ENCODE measurements at places on chromosomes 4 and X. TPM values are rescaled to one million over a fixed set of nuclear protein-coding genes. Genes with fewer than 3 reads are reported as not detected.

DNA sequence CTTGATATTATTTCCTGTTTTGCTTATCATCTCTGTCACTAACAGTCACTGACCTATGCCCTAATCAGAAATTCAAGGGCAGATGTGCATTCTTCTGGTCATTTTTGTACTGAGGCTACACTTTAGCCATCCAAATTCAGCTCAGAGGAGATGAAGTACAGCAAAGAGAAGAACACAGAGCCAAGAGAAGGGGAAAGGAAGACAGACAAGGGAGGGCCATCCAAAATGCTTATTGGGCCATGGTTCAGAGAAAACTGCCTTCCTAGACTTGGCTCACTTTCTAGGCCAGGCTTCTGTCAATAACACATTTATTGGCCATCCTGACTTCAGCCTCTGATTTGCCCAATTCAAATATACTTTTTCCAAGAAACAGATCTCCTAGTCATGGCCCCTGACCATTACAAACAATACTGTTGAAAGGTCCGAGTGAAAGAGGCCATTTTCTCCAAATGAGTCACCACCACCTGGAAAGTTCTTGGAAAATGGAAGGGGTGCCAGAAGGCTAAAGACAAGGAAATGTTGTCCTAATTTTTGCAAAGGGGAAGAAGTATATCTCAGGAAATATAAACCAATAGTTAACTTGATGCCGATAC is 56.4 kb downstream of the DCX start:
- H3K27ac ChIP-seq, result no peak overlapping the region
- no peaks in the 10 kb centered on the region for H3K36me3 ChIP-seq
- no peaks in the 10 kb centered on the region for H3K4me1 ChIP-seq
- H3K4me3 ChIP-seq, result no peak overlapping the region
- no peak for DNase-seq

DNA sequence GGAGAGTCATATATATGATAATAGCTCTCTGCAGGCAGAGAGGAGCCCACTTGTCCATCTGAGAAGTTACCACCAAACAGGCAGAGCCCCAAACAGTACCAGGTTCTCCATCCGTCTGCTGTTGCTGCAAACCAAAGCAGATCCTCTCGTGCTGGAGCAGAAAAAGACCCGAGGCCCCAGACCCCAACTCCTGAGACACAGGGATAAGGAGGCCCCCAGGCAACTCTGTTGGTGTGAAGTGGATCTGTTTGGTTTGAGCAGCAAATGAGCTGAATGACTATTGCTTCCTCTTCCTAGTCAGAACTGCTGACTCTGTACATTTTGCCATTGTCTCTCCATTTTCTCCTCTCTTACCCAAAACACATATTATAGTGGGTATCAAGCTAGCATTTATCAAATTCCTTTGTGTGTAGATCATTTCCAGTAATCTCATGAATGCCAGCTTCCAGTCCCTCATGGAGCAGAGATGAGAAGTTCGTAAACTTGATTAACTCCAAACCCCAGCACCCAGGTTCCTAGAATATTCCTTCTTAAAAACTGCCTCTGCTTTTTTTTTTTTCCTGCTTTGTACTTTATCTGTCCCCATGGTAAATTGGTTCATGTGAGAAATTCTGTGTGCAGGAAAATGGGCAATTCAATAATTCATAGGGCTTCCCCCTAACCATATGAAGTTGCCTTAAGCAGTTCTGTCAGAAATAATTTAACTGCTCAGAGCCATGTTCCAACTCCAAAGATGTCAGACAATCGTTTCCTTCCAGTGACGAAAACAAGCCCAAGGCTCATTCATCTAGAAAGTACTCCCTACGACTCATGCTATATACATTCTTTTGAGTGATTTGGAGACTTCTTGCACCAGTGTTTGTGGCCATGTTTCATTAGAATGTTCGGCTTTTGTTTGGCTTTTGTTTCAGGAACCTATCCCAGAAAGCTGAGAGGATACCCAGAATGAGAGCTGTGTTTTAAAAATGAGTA is 98.6 kb upstream of the ATXN3L start:
- DNase-seq, result no peak
- no peaks in the 10 kb centered on the region for H3K27me3 ChIP-seq
- no peaks in the 10 kb centered on the region for H3K4me1 ChIP-seq

DNA sequence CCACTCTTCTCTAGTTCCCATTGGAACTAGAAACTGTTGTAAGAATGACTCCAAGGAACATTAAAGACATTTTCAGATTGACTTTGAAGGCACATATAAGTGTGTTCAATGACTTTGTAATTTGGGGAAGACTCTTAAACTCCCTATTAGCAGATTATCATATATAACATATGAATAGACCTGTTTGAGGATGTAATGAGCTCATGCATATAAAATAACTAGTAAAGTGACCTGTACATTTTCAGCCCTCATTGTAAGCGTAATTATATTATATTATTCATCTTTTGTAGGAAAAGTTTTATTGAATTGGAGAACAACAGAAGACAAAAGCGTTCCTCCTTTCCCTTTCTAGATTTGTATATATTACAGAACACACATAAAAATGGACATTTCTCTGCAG is 455.1 kb downstream of the IL1RAPL1 start:
- H3K27me3 ChIP-seq, result no peaks in the 10 kb centered on the region
- H3K36me3 ChIP-seq, result no peaks in the 10 kb centered on the region
- no peak overlapping the region for H3K4me3 ChIP-seq
- DNase-seq, result no peak

- no peak for DNase-seq
- H3K4me1 ChIP-seq, result peaks cover 54% of the 10 kb centered on the region
- H3K36me3 ChIP-seq, result no peaks in the 10 kb centered on the region
- H3K4me3 ChIP-seq, result no peak overlapping the region
Measured at GRCh38 chr4:85860066-85860740, 385.3 kb downstream of the ARHGAP24 start.

- no peaks in the 10 kb centered on the region for H3K36me3 ChIP-seq
- no peaks in the 10 kb centered on the region for H3K4me1 ChIP-seq
- no peak for DNase-seq
- no peak overlapping the region for H3K4me3 ChIP-seq
- no peak overlapping the region for H3K27ac ChIP-seq
- H3K27me3 ChIP-seq, result no peaks in the 10 kb centered on the region
Measured at GRCh38 chr4:120175272-120175671, 108.6 kb upstream of the MAD2L1 start.

DNA sequence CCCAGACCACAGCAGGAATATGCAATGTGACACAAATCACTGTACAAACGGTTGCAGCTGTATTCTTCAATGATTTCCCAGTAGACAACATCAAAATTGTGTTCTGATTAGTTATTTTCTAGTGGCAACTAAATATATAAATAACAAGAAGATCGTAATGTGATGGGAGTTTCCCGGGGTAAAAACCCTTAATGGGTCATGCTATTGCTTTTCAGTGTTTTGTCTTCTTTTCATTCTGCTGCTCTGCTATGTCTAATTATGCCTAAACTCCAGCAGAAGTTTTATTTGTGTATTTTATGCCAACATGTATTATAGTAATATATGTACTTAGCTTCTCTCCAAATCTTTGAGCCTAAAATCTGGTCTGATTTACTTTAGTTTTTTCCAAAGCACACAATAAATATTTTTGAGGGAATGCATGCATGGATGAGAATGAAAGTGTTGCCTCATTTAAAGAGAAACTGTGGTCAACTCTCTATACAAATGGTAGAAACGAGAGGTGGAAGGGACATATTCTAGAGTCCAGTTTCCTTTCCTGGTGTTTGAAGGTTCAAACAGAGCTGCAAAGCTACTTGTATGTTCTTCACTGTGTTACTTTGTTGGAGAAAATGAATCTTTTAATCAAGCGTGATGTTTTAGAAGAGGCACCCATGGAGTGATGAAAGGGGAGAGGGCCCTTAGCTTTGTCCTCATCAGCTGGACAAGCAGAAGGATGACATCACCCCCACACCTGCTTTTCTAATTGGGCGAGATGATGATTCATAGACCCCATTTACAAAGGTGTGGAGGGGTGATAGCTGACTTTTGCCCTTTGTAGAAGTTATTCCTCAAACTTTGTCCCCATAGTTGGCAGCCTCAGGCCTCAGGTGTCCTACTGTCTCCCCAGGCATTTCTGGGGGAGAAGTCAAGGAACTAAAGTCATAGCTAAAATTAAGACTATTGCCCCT is 129.7 kb downstream of the FRAS1 start:
- DNase-seq, result no peak
- no peaks in the 10 kb centered on the region for H3K36me3 ChIP-seq
- H3K4me3 ChIP-seq, result no peak overlapping the region
- no peak overlapping the region for H3K27ac ChIP-seq
- H3K27me3 ChIP-seq, result no peaks in the 10 kb centered on the region

GRCh38 chr4:14054391-14054790 is 426.9 kb upstream of the BOD1L1 start:
- H3K27ac ChIP-seq, result no peak overlapping the region
- H3K27me3 ChIP-seq, result no peaks in the 10 kb centered on the region
- H3K4me3 ChIP-seq, result no peak overlapping the region
- H3K4me1 ChIP-seq, result no peaks in the 10 kb centered on the region

DNA sequence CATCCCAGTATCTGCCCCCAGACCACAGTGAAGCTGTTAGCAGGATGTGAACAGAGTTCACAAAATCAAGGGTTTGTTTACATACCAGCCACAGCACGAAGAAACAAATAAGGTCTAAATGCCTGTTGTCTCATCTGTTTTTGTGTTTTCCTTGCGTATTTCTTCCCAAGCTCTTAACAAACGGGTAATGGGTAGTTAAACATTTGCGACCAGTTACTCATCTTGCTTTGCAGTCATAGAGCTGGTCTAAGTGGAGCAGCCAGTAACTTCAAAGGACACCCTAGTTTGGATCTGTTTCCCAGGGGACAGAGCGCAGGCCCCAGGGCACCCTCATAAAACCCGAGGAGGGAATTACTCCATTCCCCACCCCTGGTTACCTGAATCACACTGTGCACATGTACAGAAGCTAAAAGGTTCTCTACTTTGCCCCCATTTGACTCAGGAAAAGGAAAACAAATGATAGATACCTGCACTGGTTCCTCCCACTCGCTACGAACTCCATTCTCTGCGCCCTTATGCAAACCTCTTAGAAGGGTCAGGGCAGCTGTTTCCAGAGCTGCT is 68.8 kb downstream of the MAML3 start:
- no peak for DNase-seq
- no peak overlapping the region for H3K4me3 ChIP-seq
- H3K27ac ChIP-seq, result no peak overlapping the region
- H3K27me3 ChIP-seq, result no peaks in the 10 kb centered on the region
- peaks cover 43% of the 10 kb centered on the region for H3K4me1 ChIP-seq
- H3K36me3 ChIP-seq, result no peaks in the 10 kb centered on the region

DNA sequence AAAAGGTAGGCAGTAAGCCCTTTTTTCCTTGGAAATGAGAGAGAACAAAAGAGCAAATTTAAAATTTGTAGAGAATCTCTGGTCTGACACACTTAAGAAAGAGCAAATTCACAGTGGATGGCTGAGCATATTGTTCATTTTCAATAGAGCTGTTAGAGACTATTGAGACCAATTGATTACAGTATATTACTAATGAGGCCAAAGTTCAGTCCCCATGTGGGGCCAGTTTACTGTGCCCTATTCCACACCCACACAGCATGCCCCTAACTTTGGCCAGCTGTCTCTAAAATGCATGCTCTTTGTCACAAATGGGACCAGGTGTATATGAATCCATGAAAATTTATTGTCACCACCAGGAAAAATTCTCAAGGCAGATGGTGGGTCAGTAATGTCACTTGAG is 470.5 kb downstream of the PCDH7 start:
- H3K27ac ChIP-seq, result no peak overlapping the region
- H3K36me3 ChIP-seq, result no peaks in the 10 kb centered on the region
- H3K4me3 ChIP-seq, result no peak overlapping the region
- DNase-seq, result no peak
- H3K4me1 ChIP-seq, result peaks cover 19% of the 10 kb centered on the region

GRCh38 chr4:138957302-138957701 is 58.3 kb upstream of the NOCT start:
- no peaks in the 10 kb centered on the region for H3K36me3 ChIP-seq
- peaks cover 5% of the 10 kb centered on the region for H3K4me1 ChIP-seq
- DNase-seq, result no peak
- H3K27ac ChIP-seq, result no peak overlapping the region

- H3K4me3 ChIP-seq, result no peak overlapping the region
- H3K27me3 ChIP-seq, result no peaks in the 10 kb centered on the region
- peaks cover 1% of the 10 kb centered on the region for H3K4me1 ChIP-seq
- no peak for DNase-seq
- H3K36me3 ChIP-seq, result no peaks in the 10 kb centered on the region
Measured at GRCh38 chr4:24243641-24244040, 340.7 kb downstream of the DHX15 start.

GRCh38 chr4:163911891-163912290 is 417.4 kb downstream of the TMA16 start:
- H3K27ac ChIP-seq, result no peak overlapping the region
- H3K36me3 ChIP-seq, result no peaks in the 10 kb centered on the region
- no peak overlapping the region for H3K4me3 ChIP-seq
- no peaks in the 10 kb centered on the region for H3K27me3 ChIP-seq

GRCh38 chrX:109187473-109188168 is 294.3 kb downstream of the GUCY2F start:
- no peaks in the 10 kb centered on the region for H3K27me3 ChIP-seq
- no peak overlapping the region for H3K4me3 ChIP-seq
- H3K36me3 ChIP-seq, result no peaks in the 10 kb centered on the region
- no peaks in the 10 kb centered on the region for H3K4me1 ChIP-seq
- DNase-seq, result no peak

DNA sequence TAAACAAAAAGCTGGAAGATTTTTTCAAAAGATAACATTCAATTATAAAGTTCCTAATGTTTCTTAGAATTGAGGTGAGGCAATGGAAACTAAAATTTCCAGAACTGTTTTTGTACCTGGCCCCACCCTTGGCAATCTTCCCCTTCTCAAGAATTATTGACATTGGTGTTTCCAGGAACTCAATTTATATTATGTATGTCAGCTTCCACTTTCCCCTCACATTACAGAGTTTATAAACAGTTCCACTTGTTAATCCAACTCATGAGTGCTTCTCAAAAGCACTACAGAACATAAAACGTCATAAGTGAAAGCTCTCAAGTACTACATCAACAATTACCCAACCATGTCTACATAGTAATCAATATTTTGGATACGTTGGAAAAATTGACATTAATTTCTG is 107.4 kb downstream of the FAM13A start:
- H3K36me3 ChIP-seq, result no peaks in the 10 kb centered on the region
- no peaks in the 10 kb centered on the region for H3K4me1 ChIP-seq
- no peaks in the 10 kb centered on the region for H3K27me3 ChIP-seq

DNA sequence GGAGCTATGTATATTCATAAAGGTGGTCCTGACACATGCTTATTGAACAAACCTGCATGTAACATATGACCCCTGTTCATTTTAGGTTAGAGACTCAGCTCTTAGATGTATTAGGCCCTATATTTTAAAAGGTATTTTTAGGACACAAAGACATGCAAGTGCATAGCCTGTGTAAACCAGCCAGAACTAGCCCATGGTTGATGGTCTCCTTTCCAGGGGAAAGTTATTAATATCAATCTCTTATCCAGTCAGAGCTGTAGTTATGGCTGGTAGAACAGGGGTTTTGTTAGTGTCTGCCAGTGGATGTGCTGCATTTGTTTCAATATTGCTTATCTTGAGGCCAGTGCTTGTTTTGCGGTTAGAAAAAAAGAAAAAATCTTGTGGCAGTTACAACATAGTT is 488.6 kb downstream of the KCTD8 start:
- DNase-seq, result no peak
- H3K27me3 ChIP-seq, result no peaks in the 10 kb centered on the region
- H3K4me3 ChIP-seq, result no peak overlapping the region

Gene EREG
- total RNA-seq, result 1.8 TPM

Gene CABS1
- total RNA-seq, result not detected

Gene ZNF185
- 4.5 TPM for total RNA-seq

Gene SSX3
- total RNA-seq, result not detected

Gene HMGN5
- total RNA-seq, result not detected

Gene IL1RAPL1
- total RNA-seq, result 3.3 TPM

Gene TCEAL1
- total RNA-seq, result 41.0 TPM

Gene ADH1A
- total RNA-seq, result not detected

Data from stomach (tissue), 19 donors.